ENCODE measurements at places on chromosomes 13 and 19.

DNA sequence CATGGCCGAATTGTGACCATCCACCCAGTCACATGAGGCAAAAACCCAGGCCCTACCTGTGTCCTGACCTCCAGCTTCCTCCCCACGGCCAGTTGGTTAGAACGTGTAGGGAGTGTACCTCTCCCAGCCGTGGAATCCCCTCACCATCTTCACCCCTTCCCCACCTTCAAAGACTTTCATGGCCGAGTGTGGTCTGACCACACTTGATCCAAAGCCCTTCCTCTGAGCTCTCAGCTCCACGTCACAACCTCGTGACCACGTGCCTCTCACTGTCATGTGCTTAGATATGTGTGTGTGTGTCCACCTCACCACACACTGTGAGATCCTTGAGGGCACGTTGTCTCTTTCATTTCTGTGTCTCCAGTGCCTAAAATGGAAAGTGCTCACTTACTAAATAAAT is 48.6 kb upstream of the UBE2L5 start:
- no peak for DNase-seq

GRCh38 chr13:79003989-79004898 is 345.3 kb upstream of the OBI1 start:
- no peak for DNase-seq

DNA sequence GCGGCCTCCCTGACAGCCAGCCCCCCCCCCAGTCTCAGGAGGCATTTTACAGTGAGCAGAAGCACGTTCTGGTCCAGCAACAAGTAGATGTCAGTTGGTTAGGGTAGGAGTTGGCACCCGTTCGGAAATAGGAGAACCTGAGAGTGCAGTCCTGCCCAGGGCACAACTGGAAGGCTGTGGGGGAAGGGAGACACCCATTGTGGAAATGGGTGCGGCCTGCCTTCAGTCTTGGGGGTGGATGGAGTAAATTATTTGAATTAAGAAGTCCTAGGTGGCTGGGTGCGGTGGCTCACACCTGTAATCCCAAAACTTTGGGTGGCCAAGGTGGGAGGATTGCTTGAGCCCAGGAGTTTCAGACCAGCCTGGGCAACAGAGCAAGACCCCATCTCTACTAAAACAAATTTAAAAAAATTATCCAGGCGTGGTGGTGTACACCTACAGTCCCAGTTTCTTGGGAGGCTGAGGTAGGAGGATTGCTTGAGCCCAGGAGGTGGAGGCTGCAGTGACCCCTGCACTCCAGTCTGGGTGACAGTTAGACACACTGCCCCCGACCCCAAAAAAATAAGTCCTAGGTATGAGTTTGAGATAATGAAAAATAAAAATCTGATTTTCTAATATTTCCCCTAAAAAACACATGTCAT is 1.2 kb downstream of the CIRBP start:
- DNase-seq, result no peak

- no peak for DNase-seq
Measured at GRCh38 chr13:60392131-60392530, 4.9 kb upstream of the TDRD3 start.

GRCh38 chr13:106683179-106683578 is 115.2 kb upstream of the ARGLU1 start:
- no peak for DNase-seq

DNA sequence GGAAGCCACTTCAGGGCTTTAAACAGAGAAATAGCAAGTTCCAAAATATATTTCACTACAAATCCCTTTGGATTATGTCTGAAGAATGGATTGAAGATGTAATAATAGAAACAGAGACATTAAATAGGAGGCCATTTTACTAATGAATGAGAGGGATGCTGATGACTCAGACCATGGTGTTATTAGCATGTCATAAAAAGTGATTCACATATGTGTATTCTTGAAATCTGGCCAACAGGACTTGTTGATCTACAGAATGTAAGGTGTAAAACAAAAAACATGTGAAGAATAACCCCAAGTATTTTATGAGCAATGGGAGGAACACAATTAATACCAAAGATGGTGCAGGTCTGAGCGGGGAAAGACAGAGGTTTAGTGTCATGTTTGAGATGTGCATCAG is 873.7 kb downstream of the SLITRK5 start:
- no peak for DNase-seq

DNA sequence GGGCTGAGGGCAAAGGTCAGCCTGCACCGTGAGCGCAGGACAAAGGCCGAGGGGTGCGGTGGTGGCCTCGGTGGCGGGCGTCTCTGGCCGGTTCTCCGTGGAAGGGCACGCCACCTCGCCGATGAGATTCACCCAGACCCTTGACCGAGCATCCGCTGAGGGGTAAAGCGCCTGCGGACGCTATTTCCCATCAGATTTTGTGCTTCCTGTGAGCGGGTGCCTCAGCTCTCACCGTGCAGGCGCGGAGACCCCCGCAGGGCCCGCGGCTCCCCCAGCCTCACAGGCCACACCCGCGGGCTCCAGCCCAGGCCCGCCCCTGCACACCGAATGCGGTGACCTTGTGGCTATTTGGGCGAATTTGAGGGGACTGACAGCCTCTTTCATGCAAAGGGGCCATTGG is 348.0 kb downstream of the TEX29 start:
- DNase-seq, result no peak

DNA sequence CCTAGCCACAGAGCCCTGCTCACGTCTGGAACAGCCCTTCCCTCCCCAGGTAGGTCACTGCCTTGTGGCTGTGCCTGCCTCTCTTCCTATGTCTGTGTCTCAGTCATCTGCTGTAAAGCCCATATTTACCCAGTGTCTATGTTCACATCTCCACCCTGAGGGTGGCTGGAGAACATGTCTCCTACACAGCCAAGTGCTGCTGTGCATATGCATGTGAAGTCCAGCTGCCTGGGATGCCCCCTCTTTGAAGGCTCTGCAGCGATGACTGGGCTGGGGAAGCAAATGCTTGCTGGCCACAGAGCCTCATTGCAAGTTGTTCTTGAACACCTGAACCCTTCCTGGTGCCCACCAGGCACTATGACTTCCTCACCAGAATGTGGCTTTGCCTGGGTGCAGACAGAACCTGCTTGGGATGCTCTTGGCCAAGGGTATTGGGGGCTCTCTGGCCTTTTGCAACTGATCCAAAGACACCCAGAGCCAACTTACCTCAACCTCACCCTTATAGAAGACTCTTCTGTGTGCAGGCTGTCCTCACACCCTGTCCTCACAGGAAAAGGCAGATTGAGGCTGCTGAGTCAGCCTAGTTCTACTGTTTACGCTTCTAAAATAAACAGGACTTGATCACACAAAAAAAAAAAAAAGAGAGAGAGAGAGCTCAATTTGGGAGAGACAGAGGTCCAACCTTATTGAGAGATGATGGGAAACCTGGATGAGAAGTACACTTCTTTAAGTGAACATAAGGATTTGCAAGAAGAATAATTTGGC is 26.5 kb downstream of the MRPL57 start:
- no peak for DNase-seq

- DNase-seq, result no peak
Measured at GRCh38 chr13:19048381-19048780, 133.2 kb downstream of the TUBA3C start.
